DND-41 (cell line): ENCODE measurements at places on chromosomes 12 and 14.
A peak's percentile ranks its signal among the peaks of the same experiment; 100 is the strongest.

- DNase-seq: no peak
Observed at GRCh38 chr12:80811957-80812708, 95.4 kb downstream of the MYF5 start.

GRCh38 chr12:24596768-24597388 lies 352.0 kb downstream of the BCAT1 start:
- no peak for DNase-seq

- no peak for DNase-seq
Observed at GRCh38 chr12:11686120-11686519, 36.6 kb downstream of the ETV6 start.

- no peak for DNase-seq
Observed at GRCh38 chr14:104385531-104386101, 193.9 kb upstream of the C14orf180 start.

DNA sequence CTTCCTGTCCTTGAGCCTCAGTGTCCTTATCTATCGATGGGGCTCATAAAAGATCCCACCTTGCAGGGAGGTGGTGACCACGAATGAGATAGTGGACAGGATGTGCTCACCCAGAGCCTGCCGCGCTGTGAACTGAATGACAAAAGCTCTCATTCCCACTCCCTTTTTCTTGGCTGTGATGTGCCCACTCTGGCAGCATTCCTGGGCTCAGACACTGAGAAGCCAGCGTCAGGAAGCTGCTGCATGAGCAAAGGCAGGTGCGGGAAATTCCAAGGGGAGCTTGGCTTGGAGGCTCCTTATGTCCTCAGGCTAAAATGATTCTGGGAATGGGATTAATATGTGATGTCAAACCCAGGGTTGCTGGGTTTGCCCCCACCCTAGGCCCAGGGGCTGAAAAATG lies 61.6 kb downstream of the EFCAB11 start:
- no peak for DNase-seq

DNA sequence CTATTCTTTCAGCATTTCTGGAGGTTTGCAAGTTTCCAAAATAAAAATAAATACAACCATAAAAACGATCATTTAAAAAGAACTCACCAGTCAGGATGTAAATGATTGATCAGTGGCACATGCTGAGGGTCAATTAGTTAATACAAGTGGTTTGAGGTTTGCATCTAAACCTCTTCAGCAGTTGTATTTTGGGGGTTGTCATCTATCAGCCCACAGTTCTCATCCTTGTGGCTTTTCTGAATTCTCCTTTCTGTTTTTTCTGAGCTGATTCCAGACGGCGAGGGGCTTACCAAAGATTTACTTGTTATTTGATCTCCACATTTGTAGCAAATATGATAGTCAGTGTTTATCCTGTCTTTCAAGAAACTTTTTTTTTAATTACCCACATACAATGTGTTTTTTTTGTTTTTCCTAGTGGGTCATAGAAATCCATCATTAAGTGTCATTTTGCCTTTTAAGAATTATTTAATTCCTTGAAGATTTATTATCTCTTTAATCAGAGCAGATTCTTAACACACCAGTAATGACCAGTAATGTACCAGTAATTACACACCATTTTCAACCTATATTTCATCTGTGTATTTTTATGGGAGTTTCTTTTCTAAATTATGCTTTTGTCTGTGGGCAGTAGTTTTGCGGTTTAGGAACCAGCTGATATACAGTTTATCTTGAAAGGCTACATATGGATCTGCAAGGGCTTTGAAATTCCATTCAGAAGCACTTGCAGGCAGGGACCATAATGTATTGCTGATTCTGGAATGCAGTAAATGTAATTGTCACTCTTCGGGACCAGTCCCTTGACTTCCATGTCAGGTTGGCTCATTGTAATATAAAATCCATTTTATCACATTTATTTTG lies 56.3 kb upstream of the DAAM1 start:
- DNase-seq: no peak

GRCh38 chr12:47818467-47819137 lies 1.1 kb downstream of the HDAC7 start:
- DNase-seq: peak; percentile 81

- DNase-seq: no peak
Observed at GRCh38 chr12:124392667-124393413, 97.9 kb downstream of the RFLNA start.

GRCh38 chr12:98449584-98449983 lies 65.8 kb upstream of the TMPO start:
- DNase-seq: no peak

DNA sequence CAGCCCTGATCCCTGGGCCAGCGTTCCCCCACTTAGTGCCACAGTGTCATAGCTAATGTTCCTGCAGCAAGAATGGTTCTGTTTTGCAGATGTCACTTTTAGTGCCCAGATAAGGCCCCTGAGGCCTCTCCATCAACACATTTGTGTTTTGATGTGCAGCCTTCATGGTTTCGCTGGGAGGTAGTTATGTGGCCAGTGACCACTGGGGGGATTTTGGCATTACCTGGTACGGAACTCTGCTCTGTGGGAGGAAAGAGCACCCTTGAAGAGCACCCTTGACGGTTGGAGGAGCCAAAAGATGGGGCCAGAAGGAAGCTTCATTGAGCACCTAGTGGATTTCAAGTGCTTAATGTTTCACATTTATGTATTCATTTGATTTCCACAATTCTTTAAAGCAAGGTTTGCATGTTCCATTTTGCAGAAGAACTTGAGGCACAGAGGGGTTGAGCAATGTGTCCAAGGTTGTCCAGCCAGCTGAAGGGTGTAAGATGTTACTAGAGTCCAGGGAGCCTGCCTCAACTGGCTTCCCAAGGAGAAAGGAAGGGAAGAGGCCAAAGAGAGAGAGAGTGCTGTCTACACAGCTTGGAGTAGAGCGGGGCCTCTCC lies 13.0 kb downstream of the SERPINA11 start:
- no peak for DNase-seq

- DNase-seq: peak; percentile 54
Observed at GRCh38 chr12:123532019-123532418, 1.5 kb downstream of the RILPL1 start.

- no peak for DNase-seq
Observed at GRCh38 chr14:61640158-61641136, 54.9 kb upstream of the HIF1A start.

GRCh38 chr14:72154645-72155378 lies 222.6 kb downstream of the RGS6 start:
- no peak for DNase-seq

DNA sequence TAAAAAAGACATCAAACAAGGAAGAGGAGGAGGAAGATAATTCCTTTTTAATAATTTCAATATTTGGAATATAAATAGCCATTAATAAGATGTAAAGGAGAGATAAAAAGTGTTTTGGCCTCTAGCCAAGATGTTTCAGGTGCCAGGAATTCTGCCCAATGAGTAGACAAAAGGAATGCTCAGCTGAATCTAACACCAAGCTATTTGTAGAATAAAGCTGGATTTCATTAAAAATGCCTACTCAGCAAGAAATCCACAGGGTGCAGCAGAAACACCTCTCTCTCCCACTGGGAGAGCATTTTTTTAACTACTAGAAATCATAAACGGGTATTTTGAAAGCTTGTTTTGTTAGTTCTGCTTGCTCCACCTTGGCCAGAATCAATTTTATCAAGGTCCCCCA lies 4.1 kb upstream of the STAB2 start:
- DNase-seq: no peak

DNA sequence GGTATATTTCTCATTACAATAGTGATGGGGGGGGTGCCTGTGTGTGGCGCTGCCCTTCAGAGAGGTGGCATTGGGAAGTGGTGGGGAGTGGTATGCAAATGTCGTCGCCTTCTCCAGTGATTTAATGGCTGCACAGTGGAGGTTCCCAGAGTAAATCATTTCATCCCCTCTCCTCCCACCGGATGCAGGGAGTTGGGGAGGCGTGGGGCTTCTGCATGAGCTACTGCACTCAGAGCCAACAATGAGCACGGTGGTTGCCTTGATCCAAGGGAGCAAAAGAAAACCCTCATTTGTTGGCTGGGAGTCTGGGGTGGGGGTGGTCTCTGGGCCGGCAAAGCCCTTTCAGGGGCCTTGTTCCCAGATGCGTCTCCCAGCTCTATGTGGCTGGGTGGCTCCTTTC lies 124.3 kb downstream of the AACS start:
- DNase-seq: no peak

GRCh38 chr14:79791055-79791732 lies 420.1 kb downstream of the DIO2 start:
- DNase-seq: no peak

GRCh38 chr12:34298971-34299801 lies 276.9 kb downstream of the ALG10 start:
- no peak for DNase-seq

DNA sequence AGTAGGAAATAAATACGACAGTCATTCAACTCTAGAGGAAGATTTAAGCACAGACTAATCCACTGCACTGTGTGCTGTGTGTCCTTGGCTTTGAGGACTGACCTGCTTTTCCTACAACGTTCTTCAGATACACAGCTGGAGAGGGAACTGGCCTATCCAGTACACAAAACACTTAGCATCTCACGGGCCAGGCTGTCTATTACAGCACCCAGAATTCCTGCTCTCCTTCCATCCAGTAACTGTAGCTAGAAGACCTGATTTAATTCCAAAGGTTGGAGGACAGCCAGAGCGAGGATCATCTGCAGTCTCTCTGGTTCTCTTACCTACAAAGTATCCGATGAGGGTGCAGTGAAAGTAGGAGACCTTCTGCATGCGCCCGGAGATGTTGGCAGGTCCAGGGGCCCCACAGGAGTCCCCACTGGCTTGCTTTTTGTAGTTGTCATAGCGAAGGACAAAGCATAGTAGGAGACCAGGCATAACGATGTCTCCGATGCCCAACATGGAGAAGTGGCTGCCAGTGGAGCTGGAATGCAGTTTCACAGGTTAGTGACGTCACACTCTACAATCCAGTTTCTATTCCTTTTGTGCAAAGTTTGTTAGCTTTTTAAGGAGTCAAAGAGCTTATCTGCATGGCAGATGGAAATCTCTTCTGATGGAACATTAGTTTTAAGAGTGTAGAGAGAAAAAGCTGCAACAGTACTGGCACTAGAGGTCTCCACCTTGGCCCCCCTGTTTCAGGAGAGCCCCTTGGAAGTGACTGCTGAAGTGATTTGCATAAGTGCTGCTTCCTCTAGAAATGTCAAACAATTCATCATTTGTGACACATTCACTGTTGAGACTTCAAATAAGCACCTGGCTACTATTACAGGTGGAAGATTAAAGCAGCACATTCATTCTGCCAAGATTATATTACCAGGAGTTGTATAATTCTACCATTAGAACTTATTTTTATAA lies 41.7 kb downstream of the ACADS start:
- no peak for DNase-seq

DNA sequence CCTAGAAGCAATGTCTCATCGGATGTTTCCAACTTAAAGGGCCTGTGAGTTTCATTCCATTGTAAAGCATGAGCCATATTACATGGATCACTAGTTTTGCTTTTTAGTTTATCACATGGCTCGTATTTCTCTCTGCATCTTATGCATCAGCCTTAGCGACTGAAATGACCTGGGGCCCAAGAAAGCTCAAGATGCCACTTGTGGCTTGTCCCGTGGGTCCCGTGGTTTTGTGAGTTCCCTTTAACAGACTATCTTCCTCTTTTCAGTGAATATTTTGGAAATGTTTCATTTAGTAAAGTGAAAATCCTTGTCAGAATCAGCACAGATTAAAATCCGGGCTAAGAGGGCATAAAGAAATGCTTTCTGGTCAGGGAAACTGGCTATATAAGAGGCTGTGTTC lies 86.2 kb upstream of the PPM1H start:
- no peak for DNase-seq
